Occipital lobe (tissue), 3 donors: ENCODE measurements at places on chromosomes 2 and 18.

DNA sequence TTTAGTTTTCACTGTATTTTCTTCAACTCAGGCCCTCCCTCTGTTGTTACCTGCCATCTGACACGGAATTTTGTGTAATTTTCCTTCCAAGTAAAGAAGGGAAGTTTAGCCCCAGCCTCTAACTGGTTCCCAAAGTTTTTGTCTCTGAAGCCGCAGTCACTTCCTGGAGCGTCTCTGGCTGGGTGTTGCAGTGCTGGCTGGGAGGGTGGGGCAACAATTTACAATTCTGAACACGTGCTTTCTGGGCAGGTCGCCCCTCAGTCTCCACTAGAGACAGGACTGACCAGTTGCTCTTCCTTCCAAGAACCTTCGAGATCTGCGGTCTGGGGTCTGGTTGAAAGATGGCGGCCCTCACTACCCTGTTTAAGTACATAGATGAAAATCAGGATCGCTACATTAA is 3.5 kb downstream of the CNDP2 start:
- DNase-seq = no peak

GRCh38 chr18:7786569-7786968 is 219.5 kb downstream of the PTPRM start:
- no peak for DNase-seq

GRCh38 chr2:178910005-178910404 is 102.8 kb upstream of the TTN start:
- DNase-seq = no peak

DNA sequence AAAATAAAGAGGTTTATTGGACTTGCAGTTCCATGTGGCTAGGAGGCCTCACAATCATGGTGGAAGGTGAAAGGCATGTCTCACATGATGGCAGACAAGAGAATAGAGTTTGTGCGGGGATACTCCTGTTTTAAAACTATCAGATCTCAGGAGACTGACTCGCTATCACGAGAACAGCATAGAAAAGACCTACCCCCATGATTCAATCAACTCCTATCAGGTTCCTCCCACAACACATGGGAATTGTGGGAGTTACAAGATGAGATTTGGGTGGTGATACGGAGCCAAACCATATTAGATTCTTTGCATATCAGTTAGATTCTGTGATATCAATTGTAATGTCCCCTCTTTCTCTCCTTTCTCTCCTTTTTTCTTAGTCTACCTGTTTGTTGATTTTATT is 1178.7 kb upstream of the LRRTM1 start:
- DNase-seq = no peak

DNA sequence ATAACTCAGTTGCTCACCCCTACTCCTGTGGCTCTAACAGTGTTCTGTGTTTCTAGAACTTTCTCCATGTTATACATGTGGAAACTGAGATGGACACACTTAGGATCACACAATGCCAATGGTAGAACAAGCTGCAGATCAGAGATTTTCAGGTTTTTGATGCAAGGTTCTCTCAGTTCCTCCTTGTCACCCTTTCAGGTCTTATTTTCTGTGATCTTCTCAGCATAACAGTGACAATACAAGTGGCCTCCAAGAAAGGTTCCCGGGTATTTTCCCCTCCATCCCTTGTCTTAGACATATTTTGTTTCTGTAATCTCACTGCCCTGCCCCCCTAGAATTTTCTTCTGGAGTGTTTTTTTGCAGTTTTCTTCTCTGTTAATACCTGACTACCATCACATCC is 6.2 kb upstream of the MGAT5 start:
- no peak for DNase-seq

DNA sequence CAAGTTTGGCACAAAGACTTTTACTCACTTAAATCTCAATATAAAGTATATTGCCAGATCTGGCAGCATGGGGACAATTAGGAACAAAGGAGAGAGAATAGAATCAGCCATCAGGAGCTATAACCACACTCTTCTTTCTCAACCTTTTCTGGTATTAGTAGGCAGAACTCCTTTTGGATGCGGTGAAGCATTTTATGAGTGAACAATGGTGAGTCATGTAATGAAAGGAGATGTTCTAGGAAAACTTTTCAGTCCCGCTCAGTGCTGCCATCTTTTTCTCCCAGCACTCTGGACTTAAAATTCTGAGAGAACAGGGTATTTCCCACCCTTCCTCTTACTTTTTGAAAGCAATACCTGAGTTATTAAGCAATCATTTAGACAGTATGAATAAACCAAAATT is 32.2 kb downstream of the PLEKHA3 start:
- no peak for DNase-seq

- no peak for DNase-seq
These were observed 273.5 kb downstream of the PIK3C3 start for GRCh38 chr18:42228581-42228980.

GRCh38 chr2:61543062-61543461 is 4.9 kb upstream of the XPO1 start:
- DNase-seq = no peak
